NCI-H1048 (cell line): ENCODE measurements at places on chromosomes 16 and 17.

DNA sequence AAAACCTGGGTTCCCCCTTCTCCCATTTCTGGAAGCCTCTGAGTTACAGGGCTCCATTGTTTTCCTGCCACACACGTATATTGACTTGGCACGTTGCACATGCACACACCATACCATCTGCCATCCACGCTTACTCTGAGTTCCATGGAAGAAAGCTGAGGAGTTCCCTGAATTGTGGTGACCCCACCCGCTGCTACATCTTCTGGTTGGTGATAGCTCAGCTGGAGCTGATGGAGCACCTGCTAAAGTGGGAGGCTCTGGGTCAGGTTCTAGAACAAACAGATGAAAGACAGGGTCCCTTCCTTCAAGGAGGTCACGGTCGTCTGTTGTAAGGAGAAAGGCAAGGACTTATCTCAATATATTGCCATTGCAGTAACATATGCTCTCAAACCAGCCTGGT, 41.1 kb downstream of the TMEM11 start:
- no peak for DNase-seq

GRCh38 chr16:29744541-29745101, 1.2 kb downstream of the C16orf54 start:
- DNase-seq, result no peak

GRCh38 chr16:3664187-3664896, 9.9 kb downstream of the DNASE1 start:
- DNase-seq, result no peak

DNA sequence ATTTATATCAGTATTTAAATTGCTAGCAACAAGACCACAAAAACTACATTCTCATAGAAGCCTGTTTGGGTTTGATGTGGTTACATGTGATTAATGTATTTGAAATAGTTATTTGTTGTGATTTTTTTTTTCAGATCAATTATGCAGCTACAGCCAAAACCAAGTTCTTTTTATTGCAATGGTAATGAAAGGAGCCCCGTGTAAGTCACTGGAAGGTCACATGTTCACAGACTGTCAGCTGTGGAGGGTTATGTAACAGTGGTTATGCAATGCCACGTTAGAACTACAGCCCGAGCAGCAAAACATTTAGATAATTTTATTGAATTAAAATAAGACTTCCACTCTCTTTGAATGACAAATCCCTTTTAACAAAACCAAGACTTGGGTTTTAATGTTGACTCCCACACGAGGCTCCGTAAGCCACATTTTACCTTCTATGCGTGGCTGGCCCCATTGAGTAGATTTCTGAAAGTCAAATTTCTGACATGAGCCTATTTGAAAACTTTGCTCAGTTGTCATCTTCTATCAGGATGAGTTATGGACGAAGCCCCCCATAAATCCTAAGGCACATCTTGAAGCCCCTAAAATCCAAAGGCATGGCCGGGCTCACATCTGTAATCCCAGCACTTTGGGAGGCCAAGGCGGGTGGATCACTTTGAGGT, 41.8 kb upstream of the SEC14L1 start:
- no peak for DNase-seq

DNA sequence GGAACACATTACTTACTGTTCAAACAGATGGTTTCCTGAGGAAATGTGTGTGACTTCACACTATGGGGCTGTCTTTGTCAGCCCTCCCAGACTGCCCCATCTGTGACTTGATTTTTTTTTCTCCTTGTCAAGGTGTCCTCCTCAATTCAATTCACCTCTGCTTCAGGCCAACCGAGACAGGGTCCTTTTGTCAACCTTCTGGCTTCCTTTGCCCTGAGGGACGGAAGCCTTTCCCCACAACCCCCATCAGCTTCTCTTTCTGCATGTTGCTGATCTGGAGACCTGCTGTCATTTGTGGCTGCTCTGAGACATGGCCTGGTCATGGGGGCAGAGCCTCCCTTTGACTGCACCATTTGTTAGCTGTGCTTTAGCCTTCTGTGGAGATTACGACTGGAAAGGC, 21.3 kb upstream of the RGS9 start:
- DNase-seq, result no peak

- DNase-seq, result no peak
These were observed 34.9 kb upstream of the CCL2 start for GRCh38 chr17:34220045-34220751.

DNA sequence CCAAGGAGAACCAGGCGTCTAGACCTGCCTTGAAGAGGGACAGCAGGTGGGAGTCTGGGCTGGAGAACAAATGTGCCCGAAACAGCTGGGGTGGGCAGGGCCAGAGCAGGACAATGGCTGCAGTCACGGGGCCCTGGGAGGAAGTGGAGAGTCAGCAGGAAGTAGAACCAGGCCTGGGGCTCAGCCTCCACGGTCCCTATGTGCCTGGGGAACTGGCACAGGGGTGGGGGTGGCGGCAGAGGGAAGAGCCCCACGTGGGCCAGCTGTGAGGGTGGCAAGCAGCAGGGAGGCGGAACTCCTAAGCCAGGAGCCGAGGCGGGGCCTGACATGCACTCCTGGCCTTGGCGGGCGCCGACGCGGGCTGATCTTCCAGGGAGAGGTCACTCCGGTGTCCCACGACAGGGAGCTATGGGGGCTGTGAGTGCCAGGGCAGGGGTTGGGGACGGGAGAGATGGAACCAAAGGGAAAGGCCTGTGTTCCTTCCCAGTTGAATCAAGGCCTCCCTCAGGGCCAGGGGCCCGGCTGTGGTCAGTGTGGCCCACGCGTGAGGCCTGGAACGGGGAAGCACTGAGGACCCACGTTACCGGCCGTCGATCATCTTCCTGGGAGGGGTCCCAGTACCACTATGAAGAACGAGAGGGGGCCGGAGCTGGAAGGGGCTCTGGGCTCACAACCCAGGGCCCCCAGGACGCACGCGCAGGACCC, 42.7 kb downstream of the TIMM22 start:
- no peak for DNase-seq

DNA sequence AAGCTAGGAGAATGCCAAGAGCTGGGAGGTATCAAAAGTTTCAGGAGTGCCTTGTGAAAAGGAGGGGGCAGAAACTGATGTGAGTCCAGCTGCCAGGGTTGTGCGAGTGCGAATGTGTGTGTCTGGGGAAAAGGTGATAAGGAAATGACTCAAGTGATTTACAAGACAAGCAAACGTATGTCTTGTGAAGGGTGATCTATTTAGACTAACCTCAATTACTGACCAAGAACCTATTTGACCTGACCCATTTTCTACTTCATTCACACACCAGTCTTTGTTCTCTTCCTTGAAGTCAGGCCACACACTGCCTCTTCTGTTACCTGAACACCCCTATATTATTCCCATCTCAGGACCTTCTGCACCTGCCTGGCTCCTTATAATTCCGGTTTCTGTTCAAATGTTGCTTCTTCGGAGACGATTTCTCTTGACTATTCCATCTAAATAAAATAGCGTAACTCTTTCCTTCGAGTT, 1.0 kb downstream of the GDE1 start:
- no peak for DNase-seq

- no peak for DNase-seq
These were observed 35.5 kb upstream of the ETV4 start for GRCh38 chr17:43581613-43582012.

DNA sequence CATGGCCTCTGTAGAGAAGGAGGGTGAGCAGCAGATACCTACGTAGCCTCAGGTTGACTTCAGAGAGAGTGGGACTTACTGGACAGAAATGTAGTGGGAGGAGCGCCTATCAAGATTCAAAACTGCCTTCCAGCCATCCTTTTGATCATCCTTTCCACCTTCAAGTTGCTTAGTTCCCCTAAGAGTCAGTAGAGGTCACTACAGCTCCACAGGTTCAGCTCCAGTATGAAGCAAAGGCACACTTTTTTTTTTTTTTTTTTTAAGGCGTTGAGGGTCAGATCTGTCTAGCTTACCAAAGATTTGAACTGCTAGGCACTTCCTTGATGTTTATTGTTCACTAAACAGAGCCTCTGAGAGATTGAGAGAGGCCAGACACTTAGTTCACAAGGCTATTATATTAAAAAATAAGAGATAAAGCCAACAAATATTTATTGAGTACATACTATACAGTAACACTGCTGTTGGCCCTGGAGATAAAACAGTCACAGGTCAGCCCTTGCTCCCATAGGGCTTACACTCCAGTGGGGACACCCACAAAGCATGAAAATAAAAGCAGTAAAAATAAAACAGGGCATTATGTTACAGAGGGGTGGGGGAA, 3.1 kb downstream of the RNF227 start:
- no peak for DNase-seq

DNA sequence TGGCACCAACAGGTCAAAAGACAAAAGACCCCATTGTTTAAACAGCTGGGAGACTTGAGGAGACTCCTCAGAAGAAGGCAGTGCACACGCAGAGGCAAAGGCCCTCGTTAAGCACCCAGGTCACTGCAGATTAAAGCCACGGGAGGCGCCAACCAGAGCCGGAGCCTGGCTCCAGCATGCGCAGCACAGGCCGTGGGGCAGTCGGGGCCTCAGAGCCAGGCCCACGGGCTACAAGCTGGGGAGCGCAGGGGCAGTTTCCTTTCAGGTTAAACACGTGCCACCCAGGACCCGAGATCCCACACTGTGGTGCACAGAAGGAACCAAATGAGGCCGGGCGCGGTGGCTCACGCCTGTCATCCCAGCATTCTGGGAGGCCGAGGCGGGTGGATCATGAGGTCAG, 9.2 kb downstream of the PIEZO1 start:
- DNase-seq, result no peak
